ENCODE measurements at places on chromosomes 16 and 17.

GRCh38 chr16:3171855-3172593 is 16.0 kb upstream of the OR1F1 start:
- DNase-seq = no peak

DNA sequence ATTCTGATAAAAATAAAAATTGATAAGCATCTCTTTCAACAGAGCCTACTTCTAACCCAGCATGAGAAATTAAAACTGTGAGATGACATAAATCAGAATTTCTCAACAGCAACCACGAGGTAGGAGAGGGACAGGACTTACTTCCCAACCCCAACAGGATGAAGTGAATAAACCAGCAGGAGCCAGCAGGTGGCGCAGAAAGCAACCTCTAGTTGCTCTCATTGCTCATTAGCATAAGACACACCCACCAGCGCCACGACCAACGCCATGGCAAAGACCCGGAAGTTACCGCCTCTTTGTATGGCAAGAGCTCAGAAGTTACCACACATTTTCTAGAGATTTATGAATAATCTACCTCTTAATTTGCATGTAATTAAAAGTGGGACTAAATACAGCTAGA is 189.4 kb upstream of the CDH8 start:
- DNase-seq = no peak

- no peak for DNase-seq
Measured at GRCh38 chr16:13014476-13014875, 113.1 kb downstream of the SHISA9 start.

DNA sequence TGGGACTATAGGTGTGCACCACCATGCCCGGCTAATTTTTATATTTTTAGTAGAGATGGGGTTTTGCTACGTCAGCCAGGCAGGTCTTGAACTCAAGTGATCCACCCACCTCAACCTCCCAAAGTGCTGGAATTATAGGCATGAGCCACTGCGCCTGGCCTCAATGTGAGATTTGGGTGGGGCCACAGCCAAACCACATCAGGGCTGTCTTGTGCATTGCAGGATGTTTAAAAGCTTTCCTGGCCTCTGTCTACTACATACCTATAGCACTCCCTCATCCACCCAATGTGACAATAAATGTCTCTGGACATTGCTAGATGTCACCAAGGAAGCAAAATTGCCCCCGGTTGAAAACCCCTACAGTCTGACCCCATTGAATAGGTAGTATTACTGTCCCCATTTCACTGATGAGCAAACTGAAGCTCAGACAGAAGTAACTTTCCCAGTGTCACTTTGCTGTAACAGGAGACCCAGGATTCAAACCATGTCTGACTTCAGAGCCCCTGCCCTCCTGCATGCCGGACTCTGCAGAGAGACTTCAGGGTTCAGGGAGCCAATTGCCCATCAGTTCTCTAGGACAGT is 3.6 kb upstream of the MAP3K14 start:
- no peak for DNase-seq

DNA sequence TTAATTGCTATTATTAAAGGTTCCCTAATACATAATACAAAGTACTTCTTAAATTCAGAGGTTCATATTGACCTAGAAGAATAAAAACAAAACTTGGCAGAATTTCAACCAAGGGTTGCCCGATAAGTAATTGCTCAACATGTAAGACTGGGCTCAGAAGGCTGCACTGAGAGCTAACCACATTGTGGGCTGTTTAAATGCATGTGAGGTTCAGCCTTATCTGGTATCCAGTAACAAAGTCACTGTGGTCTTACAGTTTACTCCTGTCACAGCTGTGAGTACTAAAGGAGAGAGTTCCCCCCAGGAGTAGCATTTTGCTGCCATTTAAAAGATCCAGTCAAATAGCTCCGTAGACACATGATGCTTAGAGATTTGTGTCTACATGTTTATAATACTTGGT is 1.6 kb upstream of the DHRS11 start:
- no peak for DNase-seq

DNA sequence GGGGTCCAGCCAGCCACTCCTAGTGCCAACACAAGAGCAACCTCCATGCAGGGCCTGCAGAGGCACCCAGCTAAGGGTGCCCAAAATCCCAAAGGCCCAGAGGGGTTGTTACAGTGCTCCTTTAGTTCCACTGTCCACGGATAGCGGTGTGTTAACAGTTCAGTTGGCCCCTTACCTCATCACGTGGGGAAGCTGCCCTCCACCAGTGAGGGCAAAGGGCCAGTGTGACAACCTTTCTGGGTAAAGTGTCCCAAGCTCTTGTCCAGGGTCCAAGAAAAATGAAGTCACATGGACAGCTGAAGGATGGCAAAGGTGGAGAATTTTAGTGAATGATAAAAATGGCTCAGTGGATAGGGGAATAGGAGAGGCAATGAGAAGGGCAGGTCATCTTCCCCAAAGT is 8.7 kb upstream of the MKS1 start:
- DNase-seq = no peak

GRCh38 chr16:64907844-64908243 is 214.0 kb downstream of the CDH11 start:
- no peak for DNase-seq

- no peak for DNase-seq
Measured at GRCh38 chr16:68455631-68456030, 7.3 kb upstream of the SMPD3 start.

GRCh38 chr17:6244796-6245195 is 174.6 kb downstream of the WSCD1 start:
- no peak for DNase-seq

DNA sequence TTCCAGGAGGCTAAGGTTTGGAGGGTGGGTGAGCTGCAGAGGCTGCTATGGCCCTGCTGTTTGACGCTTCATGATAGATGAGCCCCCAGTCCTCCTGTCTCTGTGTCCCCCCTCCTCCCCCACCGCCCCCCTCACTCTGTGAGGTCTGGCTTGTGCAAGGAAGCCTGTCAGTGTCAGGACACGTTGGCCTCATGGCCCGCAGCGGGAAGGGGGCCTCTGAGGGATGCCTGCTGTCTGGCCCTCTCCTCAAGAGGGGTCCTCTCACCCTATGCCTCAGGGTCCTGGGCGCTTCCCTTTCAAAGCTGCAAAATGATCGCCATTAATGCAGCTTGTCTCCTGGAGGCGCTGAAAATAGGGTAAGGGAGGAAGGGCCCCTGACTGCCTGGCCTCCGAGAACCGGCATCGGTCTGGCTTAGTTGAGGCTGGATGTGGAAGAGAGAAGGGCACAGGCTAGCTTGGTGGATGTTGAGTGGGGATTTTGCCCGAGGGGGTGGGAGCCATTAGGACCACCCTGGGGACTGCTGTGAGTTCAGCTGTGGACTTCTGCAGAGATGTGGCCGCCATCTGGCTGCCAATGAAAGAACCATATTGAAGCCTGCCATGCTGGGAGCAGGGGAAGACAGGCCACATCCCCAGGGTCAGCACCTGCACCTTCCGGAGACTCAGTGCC is 14.8 kb upstream of the GOSR2 start:
- no peak for DNase-seq

GRCh38 chr17:8326511-8327302 is 12.9 kb upstream of the ODF4 start:
- DNase-seq = no peak

DNA sequence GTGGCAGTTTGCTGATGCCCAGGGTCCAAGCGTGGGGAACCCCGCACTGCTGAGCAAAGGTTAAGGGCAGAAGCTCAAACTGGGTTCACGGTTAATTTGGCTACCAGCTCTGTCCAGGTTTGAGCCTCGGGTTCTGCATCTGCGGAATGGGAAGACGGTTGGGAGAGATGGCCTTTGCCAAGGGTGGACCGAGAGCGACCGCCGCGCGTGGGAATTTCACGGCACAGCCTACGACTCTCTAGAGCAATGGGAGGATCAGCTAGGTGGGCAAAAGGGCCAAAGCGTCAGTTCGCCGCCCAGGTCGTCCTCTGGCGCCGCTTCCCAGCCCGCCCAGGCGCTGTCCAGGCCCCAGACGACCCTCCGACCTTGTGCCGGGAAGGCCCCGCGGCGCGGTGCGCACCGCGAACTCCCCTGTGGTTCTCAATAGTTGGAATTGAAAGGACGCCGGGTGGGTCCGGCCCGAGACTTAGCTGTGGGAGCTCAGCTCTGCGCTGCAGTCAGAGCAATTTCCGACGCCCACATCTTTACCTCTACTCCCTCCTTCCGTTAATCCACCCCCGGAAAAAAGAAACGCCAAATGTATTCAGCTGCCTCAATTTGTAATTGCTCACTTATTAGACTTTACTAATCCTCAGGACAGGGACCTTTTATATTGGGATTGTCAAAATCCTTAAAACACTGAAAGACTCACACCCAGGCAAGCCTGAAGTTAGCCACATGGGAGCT is 2.5 kb upstream of the HS3ST3B1 start:
- no peak for DNase-seq

GRCh38 chr16:24253192-24253591 is 2.9 kb upstream of the CACNG3 start:
- peak; percentile 1 for DNase-seq

- no peak for DNase-seq
Measured at GRCh38 chr17:50198026-50198669, 3.3 kb downstream of the COL1A1 start.

DNA sequence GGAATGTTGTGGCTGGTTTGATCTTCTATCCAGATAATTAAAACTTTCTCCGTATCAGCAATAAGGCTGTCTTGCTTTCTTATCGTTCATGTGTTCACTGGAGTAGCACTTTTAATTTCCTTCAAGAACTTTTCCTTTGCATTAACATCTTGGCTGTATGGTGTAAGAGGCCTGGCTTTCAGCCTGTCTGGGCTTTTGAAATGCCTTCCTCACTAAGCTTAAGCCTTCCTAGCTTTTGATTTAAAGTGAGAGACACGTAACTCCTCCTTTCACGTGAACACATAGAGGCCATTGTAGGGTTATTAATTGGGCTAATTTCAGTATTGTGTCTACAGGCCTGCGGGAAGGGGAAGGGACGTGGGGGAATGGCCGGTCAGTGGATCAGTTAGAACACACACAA is 42.9 kb downstream of the MSI2 start:
- DNase-seq = no peak

GRCh38 chr16:83200005-83200779 is 573.4 kb downstream of the CDH13 start:
- no peak for DNase-seq

- no peak for DNase-seq
Measured at GRCh38 chr17:80592243-80592642, 47.6 kb downstream of the RPTOR start.

Measured in cerebellar nuclear complex (tissue), 1 donor.